ENCODE measurements at places on chromosomes 4 and X.

GRCh38 chr4:8391071-8391470 lies 49.5 kb downstream of the ACOX3 start:
- DNase-seq, result no peak

DNA sequence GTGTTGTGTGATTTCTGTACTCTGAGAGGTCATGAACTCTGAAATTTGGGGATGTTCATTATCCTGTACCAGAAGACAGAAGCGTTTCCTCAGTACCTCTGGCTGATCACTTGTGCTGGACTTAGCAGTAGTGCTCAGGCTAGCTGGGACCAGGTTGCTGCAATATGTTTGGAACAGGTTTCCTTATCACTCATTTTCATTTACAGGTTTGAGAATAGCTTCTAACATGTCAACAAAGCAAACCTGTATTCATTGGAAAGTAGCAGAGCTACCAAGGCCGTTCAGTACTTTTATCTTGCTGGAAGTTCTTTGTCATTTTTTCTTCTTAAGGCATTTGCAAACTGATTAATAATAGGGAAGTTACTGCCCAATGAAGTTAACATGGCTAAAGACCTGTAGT lies 242.9 kb upstream of the ANKRD50 start:
- DNase-seq, result no peak

GRCh38 chr4:14810568-14810967 lies 191.7 kb upstream of the CPEB2 start:
- DNase-seq, result no peak

DNA sequence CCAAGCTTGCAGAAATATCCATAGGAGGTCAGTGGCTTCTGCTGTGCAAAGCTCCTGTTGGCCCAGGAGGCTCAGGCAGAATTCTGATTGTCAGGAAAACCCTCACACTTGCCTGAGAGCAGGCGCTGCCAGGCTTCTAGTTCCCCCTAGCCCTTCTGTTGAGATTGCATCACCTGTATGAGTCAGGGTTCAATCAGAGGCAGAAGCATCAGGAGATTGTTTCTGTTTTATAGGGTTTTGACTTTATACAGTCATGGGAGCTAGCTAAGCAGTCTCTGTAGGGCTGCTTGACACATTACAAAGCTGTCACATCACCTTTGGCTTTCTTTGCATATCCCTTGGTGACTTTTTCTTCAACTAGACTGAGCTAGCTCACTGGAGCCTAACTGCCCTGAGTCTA lies 27.8 kb downstream of the DIPK2B start:
- no peak for DNase-seq

DNA sequence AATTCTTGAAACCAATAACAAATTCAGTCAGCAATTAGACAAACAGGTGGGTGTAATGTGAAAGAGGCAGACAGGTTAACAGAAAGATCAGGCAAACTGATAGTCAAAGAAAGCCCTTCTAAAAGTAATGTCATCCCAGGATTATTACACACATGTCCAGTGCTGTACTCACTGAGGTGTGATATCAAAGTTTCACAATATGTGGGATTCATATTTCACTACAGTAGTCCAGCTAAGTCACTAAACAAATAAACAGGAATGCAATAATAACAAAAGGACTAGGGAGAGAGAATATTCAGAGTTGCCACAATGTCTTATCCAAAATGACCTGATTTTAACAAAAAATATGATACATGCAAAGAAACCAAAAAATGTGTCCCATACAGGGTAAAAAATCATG lies 787.5 kb downstream of the FSTL5 start:
- DNase-seq, result no peak

- DNase-seq, result no peak
Observed at GRCh38 chr4:176874721-176875445, 82.2 kb upstream of the VEGFC start.

All from activated T-helper 1 cell treated with anti-CD3 and anti-CD28 coated beads, Interleukin-2, amount 50 U/mL, for 16 hours (primary cell).